Activated CD4-positive, alpha-beta memory T cell treated with anti-CD3 and anti-CD28 coated beads for 36 hours (primary cell): ENCODE measurements at places on chromosomes 7 and 10. TPM values are rescaled to one million over a fixed set of nuclear protein-coding genes. Genes with fewer than 3 reads are reported as not detected.

Gene ELOVL3
- 0.21 TPM for total RNA-seq

DNA sequence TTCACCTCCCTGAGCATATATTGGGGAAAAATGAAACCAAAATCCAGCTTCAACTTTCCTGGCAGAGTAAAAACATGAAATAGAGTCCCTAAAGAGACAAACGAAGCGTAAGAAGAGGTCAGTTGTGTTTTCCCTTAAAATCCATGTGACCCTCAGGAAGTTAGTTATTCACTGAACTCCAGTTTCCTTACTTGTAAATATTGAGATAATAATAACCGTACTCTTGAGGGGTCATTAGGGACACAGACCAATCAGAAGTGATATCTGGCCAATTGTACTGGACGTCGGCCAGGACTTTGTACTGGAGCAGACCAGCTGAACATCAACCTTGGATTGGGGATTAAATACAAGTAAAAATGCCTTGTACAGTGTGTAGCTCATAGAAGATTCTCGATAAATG is 167.0 kb downstream of the GATA3 start:
- peaks cover 15% of the 10 kb centered on the region for H3K4me1 ChIP-seq
- no peaks in the 10 kb centered on the region for H3K36me3 ChIP-seq
- no peak for DNase-seq
- H3K4me3 ChIP-seq, result no peak overlapping the region

GRCh38 chr10:51773681-51774080 is 74.3 kb upstream of the CSTF2T start:
- no peak for DNase-seq
- no peaks in the 10 kb centered on the region for H3K36me3 ChIP-seq
- H3K27me3 ChIP-seq, result no peaks in the 10 kb centered on the region
- no peaks in the 10 kb centered on the region for H3K4me1 ChIP-seq
- no peak overlapping the region for H3K4me3 ChIP-seq

- no peak overlapping the region for H3K4me3 ChIP-seq
- H3K4me1 ChIP-seq, result no peaks in the 10 kb centered on the region
- no peak overlapping the region for H3K27ac ChIP-seq
- no peaks in the 10 kb centered on the region for H3K36me3 ChIP-seq
- no peak for DNase-seq
- peaks cover 10% of the 10 kb centered on the region for H3K27me3 ChIP-seq
These were observed 162.2 kb downstream of the C1GALT1 start for GRCh38 chr7:7344583-7344982.

GRCh38 chr10:103224133-103224532 is 21.6 kb upstream of the RPEL1 start:
- no peaks in the 10 kb centered on the region for H3K27me3 ChIP-seq
- no peaks in the 10 kb centered on the region for H3K4me1 ChIP-seq
- no peak for DNase-seq

Gene ELAPOR2
- 4.1 TPM for total RNA-seq

Gene GPC2
- 5.5 TPM for total RNA-seq

GRCh38 chr10:82742478-82742877 is 867.5 kb downstream of the NRG3 start:
- no peaks in the 10 kb centered on the region for H3K27me3 ChIP-seq
- no peak overlapping the region for H3K4me3 ChIP-seq
- no peaks in the 10 kb centered on the region for H3K4me1 ChIP-seq
- H3K36me3 ChIP-seq, result no peaks in the 10 kb centered on the region
- H3K27ac ChIP-seq, result no peak overlapping the region
- no peak for DNase-seq

- no peak for DNase-seq
- H3K4me1 ChIP-seq, result no peaks in the 10 kb centered on the region
- no peaks in the 10 kb centered on the region for H3K27me3 ChIP-seq
- no peaks in the 10 kb centered on the region for H3K36me3 ChIP-seq
- no peak overlapping the region for H3K4me3 ChIP-seq
- no peak overlapping the region for H3K27ac ChIP-seq
These were observed 26.2 kb downstream of the ZAN start for GRCh38 chr7:100759357-100760171.

Gene SLC29A3
- 3.0 TPM for total RNA-seq

- no peaks in the 10 kb centered on the region for H3K4me1 ChIP-seq
- DNase-seq, result no peak
- H3K4me3 ChIP-seq, result no peak overlapping the region
- H3K27ac ChIP-seq, result no peak overlapping the region
- no peaks in the 10 kb centered on the region for H3K36me3 ChIP-seq
These were observed 63.3 kb upstream of the CCZ1B start for GRCh38 chr7:6889252-6889812.

Gene GIMAP8
- total RNA-seq, result 11.8 TPM

- no peak overlapping the region for H3K27ac ChIP-seq
- H3K4me1 ChIP-seq, result peaks cover 19% of the 10 kb centered on the region
- H3K36me3 ChIP-seq, result peaks cover 7% of the 10 kb centered on the region
- no peak overlapping the region for H3K4me3 ChIP-seq
- H3K27me3 ChIP-seq, result no peaks in the 10 kb centered on the region
- no peak for DNase-seq
These were observed 55.9 kb downstream of the ZNF467 start for GRCh38 chr7:149717481-149717880.

DNA sequence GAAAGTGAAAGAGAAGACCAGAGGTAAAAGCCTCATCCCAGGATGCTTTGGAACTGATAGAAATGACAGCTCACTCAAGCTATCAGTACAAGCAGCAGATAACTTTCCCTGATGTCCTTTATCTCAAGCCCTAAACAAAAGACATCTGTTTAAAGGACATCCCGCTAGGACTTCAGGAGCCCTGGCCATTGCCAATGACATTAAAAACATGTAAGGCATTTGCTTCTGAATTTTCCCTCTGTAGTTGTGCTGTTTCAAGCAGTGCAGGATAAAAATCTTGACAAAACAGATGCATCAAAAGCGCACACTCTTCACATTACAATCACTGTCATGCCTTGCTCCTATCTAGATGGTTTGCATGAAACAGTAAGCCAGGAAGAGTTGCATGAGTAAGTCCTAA is 159.8 kb downstream of the AOAH start:
- DNase-seq, result no peak
- H3K4me3 ChIP-seq, result no peak overlapping the region
- H3K4me1 ChIP-seq, result no peaks in the 10 kb centered on the region
- H3K27ac ChIP-seq, result no peak overlapping the region
- H3K36me3 ChIP-seq, result no peaks in the 10 kb centered on the region
- no peaks in the 10 kb centered on the region for H3K27me3 ChIP-seq

DNA sequence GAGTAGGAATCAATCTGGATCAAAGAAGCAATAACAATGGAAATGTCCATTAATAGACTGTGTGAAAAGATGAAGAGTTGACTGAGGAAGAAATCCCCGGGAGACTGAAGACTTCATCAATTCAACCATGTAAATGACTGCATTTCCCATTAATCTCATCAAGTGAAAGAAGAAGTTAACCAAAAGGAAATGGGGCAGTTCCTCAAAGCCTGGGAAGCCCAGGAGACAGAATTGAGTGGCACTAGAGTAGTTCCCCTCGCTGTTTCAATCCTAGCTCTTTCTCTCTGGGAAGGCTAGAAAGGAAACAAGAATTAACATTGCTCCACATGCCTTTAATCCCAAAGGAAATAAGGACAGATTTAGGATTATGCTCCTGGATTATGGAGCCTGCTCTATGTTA is 4.8 kb upstream of the OR6V1 start:
- peaks cover 2% of the 10 kb centered on the region for H3K4me1 ChIP-seq
- peaks cover 15% of the 10 kb centered on the region for H3K27me3 ChIP-seq
- H3K4me3 ChIP-seq, result no peak overlapping the region

Gene ACSM6
- total RNA-seq, result not detected

GRCh38 chr10:63464402-63465292 is 1.1 kb downstream of the JMJD1C start:
- DNase-seq, result no peak
- H3K27ac ChIP-seq, result no peak overlapping the region
- no peaks in the 10 kb centered on the region for H3K36me3 ChIP-seq
- peaks cover 16% of the 10 kb centered on the region for H3K4me1 ChIP-seq

DNA sequence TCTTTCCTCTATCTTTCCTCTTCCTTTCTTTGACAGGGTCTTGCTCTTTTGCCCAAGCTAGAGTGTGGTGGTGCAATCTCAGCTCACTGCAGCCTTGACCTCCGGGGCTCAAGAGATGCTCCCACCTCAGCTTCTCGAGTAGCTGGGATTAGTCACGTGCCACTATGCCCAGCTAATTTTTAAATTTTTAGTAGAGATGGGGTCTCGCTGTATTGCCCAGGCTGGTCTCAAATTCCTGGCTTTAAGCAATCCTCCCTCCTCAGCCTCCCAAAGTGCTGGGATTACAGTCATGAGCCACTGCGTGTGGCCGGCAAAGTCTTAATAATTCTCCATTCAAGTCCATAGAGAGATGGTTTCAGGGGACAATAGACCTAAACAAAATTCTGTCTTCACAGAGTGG is 40.2 kb downstream of the COL26A1 start:
- no peak for DNase-seq
- no peaks in the 10 kb centered on the region for H3K4me1 ChIP-seq
- no peak overlapping the region for H3K27ac ChIP-seq
- peaks cover 14% of the 10 kb centered on the region for H3K27me3 ChIP-seq

Gene UTF1
- total RNA-seq, result not detected

- no peak overlapping the region for H3K4me3 ChIP-seq
- H3K4me1 ChIP-seq, result peaks cover 5% of the 10 kb centered on the region
- H3K36me3 ChIP-seq, result no peaks in the 10 kb centered on the region
- peaks cover 28% of the 10 kb centered on the region for H3K27me3 ChIP-seq
- no peak for DNase-seq
These were observed 3.3 kb downstream of the PLXDC2 start for GRCh38 chr10:19819419-19820033.
